ENCODE measurements at places on chromosomes 5 and 9.
A peak's percentile ranks its signal among the peaks of the same experiment; 100 is the strongest.

DNA sequence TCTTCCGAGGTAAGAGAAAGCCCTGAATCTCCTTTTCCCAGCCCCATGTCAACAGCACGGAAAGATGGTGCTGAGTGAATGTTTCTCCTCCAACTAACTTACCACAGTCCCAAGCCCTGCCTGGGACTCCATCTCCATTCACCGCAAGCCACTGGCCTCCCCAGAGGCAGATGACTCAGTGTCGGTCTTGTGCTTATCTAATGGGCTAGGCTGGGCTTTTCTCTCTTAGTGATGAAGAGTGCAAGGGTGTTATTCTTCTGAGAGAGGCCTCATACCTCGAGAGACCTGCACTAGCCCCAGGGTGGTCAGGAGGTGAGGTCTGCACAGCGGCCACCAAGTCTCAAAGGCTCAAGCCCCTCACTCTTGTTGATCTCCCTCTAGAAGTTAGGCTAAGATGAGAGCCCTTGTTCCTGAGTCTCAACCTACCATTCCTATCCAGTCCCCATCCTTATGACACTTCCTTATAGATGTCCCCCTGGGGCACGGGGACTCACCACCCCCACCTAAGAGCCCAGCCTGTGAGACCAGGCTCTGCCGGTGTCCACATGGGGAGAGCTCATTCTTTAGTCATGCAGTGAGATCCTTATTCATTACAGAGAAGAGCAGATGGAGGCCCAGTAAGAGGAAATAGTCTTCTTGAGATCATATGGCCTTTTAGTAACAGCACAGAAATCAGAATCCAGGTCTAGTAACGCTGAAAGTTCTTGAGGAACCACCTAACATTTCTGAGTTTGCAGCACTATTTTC, 127.0 kb downstream of the SAXO1 start:
- no peak overlapping the region for H3K4me3 ChIP-seq
- H3K36me3 ChIP-seq = peaks cover 9% of the 10 kb centered on the region
- H3K27ac ChIP-seq = no peak overlapping the region

DNA sequence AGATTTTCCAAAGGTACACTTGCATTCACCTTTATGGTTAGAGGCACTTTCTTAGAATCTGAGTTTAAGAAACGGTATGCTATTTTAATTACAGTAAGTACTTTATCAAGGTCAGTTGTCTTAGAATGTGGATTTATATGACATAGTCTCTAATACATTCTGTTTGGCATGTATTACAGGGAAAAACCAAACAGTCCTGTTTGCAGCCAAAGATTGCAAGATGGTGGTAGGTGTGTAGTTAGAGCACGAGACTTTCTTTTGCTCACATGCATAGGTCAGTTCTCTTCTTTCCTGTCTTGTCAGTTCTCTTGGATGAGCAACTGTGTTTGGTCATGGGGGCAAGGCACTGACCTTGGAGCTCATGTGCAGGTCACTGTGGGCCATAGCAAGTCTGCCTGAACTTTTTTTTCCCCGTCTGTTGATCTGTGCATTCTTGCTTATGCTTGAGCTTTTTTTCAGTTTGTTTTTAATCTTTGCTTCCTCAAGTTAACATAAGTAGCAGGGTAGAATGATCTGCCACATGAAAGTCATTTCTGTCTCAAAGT, 20.6 kb downstream of the ZSWIM6 start:
- peak overlapping the region; percentile 54 for H3K27ac ChIP-seq
- H3K4me3 ChIP-seq = no peak overlapping the region
- no peaks in the 10 kb centered on the region for H3K27me3 ChIP-seq
- peaks cover 44% of the 10 kb centered on the region for H3K4me1 ChIP-seq
- DNase-seq = no peak
- peaks cover 10% of the 10 kb centered on the region for H3K36me3 ChIP-seq

DNA sequence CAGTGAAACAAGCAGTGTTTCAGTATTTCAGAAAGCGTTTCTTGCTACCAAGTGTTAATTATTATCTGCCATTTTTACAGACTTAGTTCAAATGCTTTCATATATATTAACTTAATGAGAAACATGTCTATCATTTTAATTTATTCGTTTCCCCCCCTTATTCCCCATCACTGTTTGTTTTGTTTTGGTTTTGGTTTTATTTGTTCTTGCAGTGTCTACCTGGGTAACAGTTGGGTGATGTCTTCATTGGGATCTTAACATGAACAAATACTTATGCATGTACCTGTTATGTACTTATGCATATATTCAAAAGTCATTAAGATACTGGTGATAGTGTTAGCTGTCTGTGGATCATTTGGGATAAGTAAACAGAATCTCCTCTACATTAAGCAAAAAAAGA, 108.0 kb downstream of the CDC42SE2 start:
- H3K4me1 ChIP-seq = peaks cover 32% of the 10 kb centered on the region
- no peak overlapping the region for H3K4me3 ChIP-seq
- H3K27me3 ChIP-seq = no peaks in the 10 kb centered on the region
- no peak overlapping the region for H3K27ac ChIP-seq
- peaks cover 11% of the 10 kb centered on the region for H3K36me3 ChIP-seq

DNA sequence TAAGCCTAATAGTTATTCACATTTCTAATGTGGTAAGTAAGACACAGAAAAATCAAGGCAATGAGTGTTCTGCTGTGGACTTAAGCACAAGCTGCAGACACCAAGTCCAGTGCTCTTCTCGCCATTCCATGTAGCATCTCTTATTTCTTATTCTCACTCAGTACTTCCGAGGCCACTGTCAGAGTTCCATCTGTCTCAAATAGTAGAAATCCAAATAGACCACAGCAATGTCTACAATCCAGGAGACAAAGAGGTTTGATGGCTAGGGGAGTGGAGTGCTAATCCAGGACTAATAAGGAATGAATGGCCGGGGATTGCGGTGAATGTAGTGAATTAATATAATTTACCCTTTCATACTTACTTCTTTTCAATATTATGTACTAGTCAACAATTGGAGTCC, 147.3 kb downstream of the FBXL7 start:
- no peak overlapping the region for H3K27ac ChIP-seq
- peaks cover 22% of the 10 kb centered on the region for H3K4me1 ChIP-seq
- H3K4me3 ChIP-seq = no peak overlapping the region
- DNase-seq = no peak
- peaks cover 18% of the 10 kb centered on the region for H3K36me3 ChIP-seq

DNA sequence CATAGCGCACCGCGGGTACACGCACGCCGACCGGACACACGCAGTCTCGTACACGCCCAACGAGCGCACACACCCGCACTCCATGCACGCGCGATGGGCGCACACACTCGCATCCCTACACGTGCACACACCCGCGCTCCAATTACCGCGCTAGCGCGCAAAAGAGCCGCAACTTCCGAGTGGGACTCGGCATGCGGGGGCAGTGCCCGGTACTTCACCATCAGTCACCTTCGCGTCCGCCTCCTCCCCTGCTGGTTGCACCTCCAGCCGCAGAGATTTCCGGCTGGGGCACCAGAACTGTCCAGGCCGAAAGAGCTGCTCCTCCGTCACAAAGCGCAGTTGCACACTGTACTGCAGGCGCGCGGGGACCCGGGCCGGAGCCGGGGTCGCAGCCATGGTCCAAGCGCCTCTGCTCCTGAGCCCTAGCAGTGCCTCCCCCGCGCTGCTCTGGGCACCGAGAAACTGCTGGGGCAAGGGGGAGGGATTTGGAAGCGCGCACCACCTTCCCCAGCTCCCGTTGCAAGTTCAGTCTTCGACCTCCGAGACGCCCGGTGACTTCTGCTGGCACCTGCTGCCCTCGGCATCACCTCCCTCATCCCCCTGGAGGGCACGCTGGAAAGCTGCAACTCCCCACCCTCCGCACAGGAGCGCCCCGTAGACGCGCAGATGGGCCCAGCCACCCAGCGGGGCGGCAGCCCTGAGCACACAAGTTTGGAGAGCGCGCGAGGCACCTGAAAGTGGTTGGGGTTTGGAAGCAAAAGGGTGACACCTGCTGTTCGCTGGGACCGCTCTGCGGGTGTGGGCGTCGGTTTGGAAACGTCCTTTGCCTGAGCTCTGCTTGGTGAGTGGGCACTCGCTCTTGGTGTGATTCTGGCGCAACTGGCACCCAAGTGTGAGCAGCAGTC, 337.4 kb upstream of the PUM3 start:
- H3K4me1 ChIP-seq = peaks cover 16% of the 10 kb centered on the region
- no peak overlapping the region for H3K27ac ChIP-seq
- H3K36me3 ChIP-seq = no peaks in the 10 kb centered on the region
- H3K27me3 ChIP-seq = peaks cover 52% of the 10 kb centered on the region

All from mesothelial cell of epicardium (in vitro differentiated cells).